ENCODE measurements at places on chromosomes 7 and 10. TPM values are rescaled to one million over a fixed set of nuclear protein-coding genes. Genes with fewer than 3 reads are reported as not detected.

The ABCB4 gene
- total RNA-seq, result not detected

The SFRP5 gene
- not detected for total RNA-seq

The LRRTM3 gene
- 0.21 TPM for total RNA-seq

The MCMBP gene
- 43.5 TPM for total RNA-seq

The EPO gene
- not detected for total RNA-seq

The ARMC3 gene
- not detected for total RNA-seq

The RASA4 gene
- total RNA-seq, result 26.1 TPM

The ZNF277 gene
- total RNA-seq, result 32.0 TPM

The ZCCHC24 gene
- total RNA-seq, result 88.3 TPM

The IL15RA gene
- total RNA-seq, result 0.40 TPM

The MYH16 gene
- not detected for total RNA-seq

The NODAL gene
- not detected for total RNA-seq

The ABCC2 gene
- 0.24 TPM for total RNA-seq

The UNCX gene
- total RNA-seq, result not detected

GRCh38 chr7:69047151-69047754 is 551.0 kb upstream of the AUTS2 start:
- DNase-seq, result no peak

DNA sequence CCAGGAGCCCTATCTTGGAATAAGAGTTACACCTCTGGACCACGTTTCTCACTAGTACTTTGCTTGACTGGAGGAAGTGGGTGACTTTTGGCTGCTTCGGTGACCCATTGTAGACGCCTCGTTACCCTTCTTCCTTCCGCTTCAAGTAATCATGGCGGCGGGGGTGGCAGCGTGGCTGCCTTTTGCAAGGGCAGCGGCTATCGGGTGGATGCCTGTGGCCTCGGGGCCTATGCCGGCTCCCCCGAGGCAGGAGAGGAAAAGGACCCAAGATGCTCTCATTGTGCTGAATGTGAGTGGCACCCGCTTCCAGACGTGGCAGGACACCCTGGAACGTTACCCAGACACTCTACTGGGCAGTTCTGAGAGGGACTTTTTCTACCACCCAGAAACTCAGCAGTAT is 1.5 kb downstream of the KCND2 start:
- DNase-seq, result no peak

- DNase-seq, result peak; percentile 91
These were observed 134.3 kb upstream of the PDE1C start for GRCh38 chr7:32204361-32205018.

DNA sequence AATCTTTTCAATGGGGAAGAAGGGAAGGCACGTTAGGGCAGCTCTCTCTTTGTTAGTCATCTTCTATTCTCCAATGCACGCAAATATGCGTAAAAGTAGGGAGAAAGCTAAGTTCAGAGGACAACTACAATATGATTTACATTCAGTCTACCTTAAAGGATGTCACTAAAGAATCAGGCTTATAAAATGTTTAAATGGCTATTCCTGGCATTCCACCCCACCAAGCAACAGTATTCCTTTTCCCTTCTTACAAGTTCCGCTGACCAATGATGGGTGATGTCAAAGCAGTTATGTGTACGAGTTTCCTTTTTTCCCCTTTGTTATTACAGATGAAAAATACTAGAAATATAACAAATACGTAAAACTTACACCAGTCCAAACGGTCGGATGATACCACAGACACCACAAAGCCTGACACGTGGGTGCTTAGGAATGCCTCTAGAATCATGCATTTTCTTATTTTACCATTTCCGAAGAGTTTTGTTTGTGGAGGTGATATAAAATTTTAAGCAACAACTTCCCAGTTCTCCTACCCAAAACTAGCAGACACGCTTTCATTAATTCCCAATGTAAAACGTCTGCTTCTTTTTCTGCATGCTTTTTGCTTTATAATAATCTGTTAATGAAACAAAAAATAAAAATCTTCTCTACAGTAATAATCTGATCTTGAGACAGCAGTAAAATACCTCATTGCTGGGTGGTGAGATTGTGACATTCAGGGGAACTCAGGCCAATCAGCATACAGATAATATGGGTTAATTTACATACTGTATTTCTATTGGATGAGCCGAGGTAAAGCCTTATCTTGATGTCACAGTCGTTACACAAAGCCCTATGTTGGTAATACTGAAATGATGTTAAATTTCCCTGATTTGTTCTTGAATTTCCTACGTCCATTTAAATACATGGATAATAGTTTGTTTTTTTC is 708 bp upstream of the GPR85 start:
- no peak for DNase-seq

GRCh38 chr10:114359041-114359952 is 45.0 kb downstream of the AFAP1L2 start:
- DNase-seq, result no peak

DNA sequence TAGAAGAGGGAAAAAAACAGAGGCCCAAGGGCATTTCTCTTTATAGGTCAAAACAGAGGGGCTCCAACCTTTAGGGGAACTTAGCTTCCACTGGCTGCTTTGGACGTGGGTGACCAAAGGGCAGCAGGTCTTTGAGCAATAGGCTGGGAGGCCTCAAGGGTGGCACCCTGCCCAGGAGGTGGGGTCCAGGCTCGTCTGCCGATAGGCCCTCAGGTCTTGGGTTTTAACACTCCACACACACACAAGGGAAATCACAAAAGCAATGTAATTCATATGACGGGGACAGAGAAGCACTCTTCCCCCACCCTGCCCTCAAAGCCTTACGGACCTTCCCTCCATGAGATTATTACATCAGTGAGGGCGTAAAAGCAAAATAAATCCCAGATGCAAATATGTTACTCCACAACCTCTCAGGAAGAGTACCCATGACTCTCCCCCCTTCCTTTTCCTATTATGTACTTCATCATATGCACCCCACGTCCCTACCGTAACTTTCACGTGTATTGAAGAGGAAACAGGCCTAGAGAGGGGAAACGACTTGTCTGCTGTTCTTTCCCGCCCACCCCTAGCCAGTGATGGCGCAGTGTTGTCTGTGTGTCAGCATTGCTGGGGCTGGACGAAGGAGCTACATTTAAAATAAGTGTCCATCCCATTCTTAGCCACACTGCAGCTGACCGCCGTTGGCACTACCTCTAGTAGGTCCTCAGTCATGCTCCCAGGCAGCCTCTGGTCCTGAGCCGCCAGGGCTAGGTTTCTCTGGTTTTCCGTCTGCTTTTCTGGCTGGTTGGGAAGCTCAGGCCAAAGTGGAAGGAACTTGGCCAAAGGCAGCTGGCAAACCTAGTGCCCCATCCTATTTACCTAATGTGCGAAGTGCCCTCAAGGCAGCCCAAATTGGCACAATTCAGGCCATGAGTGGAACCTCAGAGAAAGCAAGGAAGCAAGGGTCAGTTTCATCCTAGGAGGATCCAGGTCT is 2.1 kb downstream of the PCBD1 start:
- DNase-seq, result no peak

GRCh38 chr7:55651057-55651456 is 78.8 kb upstream of the VOPP1 start:
- no peak for DNase-seq

DNA sequence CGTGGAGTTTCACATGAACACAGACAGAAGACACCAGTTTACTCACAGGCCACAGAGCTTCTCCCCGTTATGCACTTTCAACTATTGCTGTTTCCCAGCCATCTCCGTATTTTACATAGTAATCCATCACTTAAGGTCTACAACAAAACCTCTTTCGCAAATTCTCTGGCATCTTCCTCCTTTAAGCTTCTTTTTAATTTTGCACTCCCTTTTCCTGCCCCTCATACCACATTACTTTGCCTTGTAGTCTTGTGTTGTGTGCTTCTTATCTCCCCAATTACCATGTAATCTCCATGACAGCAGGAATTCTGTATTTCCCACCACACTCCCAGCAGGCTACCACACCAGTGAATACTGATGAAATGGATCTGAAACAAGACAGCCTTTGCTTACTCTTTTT is 87.3 kb downstream of the ODAD2 start:
- DNase-seq, result no peak

GRCh38 chr10:79224263-79224949 is 122.9 kb upstream of the PPIF start:
- no peak for DNase-seq

DNA sequence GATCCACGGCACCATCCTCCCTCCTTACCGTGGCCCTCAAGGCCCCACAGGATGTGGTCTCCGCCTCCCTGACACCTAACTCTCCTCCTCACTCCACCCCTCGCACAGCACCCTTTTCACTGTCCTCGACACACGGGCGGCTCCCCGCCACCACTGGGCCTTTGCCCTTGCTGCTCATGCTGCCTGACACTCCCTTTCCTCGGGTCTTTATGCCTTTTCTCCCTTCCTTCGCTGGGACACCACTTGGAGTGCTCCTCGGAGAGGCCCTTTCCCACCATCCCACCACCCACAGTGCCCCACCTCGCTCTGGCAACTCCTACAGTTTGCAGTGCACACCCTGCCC is 7.9 kb upstream of the INMT start:
- DNase-seq, result no peak

DNA sequence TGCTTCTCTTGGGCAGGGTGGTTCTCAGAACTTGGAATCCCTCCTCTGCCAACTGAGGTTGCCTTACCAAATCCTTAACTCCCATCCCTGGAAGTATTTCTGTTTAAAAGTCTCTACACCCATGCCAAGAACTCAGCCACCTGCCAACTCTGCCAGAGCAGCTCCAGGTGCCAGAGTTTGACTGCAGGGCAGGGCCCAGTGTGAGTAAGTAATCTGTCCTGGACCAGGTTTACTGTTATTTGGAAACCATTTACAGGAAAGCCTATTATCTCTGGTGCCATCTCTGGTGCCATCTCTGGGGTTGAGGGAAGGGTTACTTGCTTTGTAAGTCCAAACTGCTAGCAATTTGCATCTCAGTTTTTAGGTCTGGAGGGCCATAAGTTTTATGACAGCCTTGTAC is 2.5 kb downstream of the TSPAN15 start:
- DNase-seq, result no peak

- DNase-seq, result no peak
These were observed 448.1 kb upstream of the PODXL start for GRCh38 chr7:132004529-132004928.

- no peak for DNase-seq
These were observed 1046.9 kb downstream of the DNAJB9 start for GRCh38 chr7:109616551-109617069.

DNA sequence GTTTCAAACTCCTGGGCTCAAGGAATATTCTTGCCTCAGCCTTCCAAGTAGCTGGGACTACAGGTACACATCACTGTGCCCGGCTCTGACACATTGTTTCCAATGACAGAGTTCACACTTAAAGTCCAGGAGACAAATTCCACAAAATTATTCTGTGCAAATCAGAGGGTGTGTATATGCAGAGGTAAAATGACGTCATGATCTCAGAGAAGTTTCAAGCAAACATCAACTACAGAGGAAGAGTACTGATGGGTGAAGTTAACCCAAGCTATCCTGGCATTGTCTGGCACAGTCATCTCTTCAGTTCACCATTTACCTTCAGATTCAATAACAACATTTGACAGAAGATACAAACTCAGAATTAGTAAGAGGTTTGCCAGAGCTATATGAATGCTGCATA is 388.9 kb downstream of the HPSE2 start:
- DNase-seq, result no peak

GRCh38 chr10:74585231-74586087 is 240.9 kb upstream of the KAT6B start:
- DNase-seq, result no peak

GRCh38 chr7:106110238-106110560 is 1.9 kb downstream of the SYPL1 start:
- no peak for DNase-seq

GRCh38 chr7:47818796-47819606 is 129.3 kb downstream of the PKD1L1 start:
- no peak for DNase-seq

DNA sequence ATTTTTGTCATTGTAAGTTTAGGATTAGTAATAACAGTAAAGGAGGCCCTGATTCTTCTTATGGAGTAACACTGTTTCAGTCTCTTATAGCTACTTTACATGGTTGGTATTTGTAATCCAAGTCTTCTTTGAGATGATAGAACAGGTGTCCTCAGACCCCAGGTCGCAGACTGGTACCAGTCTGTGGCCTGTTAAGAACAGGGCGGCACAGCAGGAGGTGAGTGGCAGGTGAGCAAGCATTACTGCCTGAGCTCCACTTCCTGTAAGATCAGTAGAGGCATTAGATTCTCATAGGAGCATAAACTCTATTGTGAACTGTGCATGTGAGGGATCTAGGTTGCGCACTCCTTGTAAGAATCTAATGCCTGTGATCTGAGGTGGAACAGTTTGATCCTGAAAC is 77.3 kb downstream of the STK31 start:
- no peak for DNase-seq

GRCh38 chr7:48387932-48388331 is 216.7 kb downstream of the ABCA13 start:
- no peak for DNase-seq

DNA sequence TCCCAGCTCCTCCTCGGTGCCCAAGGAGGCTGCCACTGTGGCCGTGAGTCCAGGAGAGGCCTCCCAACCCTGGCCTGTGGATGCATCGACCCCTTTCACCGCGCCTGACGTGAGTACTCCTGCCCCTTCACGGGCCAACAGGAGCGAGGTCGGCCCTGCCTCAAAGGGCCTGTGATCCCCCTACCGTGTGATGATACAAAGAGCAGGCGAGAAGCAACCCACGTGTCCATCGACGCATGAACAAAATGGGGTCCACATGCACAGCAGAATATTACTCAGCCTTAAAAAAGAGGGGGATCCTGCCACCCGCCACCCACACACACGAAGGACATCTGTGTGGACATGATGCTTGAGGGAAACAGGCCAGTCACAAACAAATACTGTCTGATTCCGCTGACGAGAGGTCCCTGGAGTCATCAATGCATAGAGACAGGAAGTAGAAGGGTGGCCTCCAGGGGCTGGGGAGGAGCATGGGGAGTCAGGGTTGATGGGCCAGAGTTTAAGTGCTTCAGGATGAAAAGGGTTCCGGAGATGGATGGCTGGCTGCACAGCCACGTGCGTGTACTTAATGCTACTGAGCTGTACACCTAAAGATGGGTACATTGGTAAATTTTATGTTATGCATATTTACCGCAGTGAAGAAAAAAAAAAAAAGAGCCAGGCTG is 151.9 kb downstream of the PRKAG2 start:
- DNase-seq, result no peak

Measured in osteocyte (in vitro differentiated cells).